ENCODE measurements at places on chromosomes 4 and X. TPM values are rescaled to one million over a fixed set of nuclear protein-coding genes. Genes with fewer than 3 reads are reported as not detected.

- DNase-seq, result no peak
Measured at GRCh38 chr4:170465429-170465828, 375.7 kb upstream of the AADAT start.

The ADAM29 gene
- total RNA-seq, result not detected

The ADGRG4 gene
- not detected for total RNA-seq

- DNase-seq, result peak; percentile 5
Measured at GRCh38 chr4:160142579-160142978, 1039.7 kb downstream of the RAPGEF2 start.

The FAM193A gene
- total RNA-seq, result 67.8 TPM

The GAGE13 gene
- not detected for total RNA-seq

The UNC5C gene
- total RNA-seq, result not detected

The CENPVL1 gene
- total RNA-seq, result not detected

DNA sequence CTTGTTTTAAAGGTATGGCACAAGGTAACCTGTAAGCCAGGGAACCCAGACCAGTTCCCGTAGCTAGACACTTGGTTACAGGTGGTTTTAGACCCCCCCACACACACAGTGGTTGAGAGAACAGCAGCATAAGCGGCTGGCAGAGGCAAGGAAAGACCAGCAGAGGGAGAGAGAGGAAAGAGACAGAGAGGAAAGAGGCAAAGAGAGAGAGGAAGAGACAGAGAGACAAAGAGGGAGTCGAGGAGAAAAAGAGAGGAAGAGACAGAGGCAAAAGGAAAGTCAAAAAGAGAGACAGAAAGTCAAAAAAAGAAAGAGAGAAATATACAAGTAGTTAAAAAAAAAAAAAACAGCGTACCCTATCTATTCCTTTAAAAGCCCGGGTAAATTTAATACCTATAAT, 19.5 kb upstream of the PCSK1N start:
- no peak for DNase-seq

DNA sequence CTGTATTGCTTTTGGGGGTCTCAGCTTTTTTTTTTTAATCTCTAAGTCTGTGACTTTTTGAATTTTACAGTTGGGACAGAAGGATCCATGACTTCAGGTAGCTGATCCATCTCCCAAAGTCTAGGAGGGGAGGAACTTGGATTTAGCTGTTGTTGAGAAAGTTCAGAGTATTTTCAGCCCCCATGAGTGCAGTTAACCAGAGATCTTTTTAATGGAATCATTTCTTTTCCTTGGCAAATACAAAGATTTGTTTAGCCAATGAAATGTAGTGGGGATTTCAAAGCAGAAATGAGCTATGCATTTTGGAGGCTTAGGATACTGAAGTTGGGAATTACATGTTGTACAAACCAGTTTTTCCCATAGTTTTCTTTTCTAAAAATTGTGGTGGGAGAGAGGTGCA, 18.1 kb downstream of the FNIP2 start:
- no peak for DNase-seq

- DNase-seq, result no peak
Measured at GRCh38 chr4:176999935-177000543, 207.3 kb upstream of the VEGFC start.

DNA sequence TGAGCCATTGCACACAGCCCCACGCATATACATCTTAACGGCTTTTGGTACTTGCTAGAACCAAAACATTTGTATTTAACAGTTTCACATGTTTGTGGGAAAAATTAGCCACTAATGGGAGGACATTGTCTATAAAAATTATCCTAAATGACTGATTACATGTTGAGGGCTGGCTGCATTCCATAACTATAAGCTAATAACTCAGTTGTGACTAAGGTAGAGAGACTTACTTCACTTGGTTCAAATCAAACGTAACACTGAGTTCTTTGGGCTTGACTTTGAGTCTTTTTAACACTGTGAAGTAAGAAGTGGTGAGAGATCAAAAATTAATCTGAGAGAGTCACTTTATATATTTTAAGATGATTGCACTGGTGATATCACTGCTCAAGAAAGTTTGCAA, 47.9 kb upstream of the PGRMC2 start:
- DNase-seq, result no peak

The GAGE2A gene
- total RNA-seq, result not detected

DNA sequence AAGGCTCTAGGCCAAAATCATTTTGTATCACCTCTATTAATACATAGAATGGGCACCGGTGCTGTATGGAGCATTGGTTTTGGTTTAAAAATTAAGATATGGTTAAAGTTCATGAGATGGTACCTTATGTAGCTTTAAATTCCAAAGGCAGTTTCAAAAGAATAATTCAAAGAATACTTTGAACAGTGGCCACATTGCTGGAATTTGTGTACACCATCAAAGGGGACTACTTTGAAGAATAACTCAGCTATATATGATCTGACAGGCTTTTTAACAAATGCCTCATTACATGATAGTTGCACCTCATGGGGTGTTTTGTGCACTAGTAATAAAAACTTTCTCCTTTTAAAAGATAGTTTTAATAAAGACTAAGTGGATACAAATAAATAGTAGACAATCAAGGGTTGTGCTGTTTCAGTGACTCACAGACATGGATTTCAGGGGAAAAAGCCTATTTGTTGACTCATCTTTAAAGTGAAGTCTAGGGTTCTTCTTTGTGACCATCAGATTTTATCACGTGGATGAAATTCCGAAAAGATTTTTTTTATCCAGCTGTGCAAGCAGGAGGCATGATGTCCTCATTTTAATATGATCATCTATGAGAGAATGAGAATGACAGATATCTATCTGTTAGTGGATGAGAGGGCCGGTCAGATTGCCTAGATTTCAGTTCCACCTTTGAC, 12.8 kb downstream of the MTM1 start:
- no peak for DNase-seq

The GRK4 gene
- 1.5 TPM for total RNA-seq
